ENCODE measurements at places on chromosomes 7 and 10.

DNA sequence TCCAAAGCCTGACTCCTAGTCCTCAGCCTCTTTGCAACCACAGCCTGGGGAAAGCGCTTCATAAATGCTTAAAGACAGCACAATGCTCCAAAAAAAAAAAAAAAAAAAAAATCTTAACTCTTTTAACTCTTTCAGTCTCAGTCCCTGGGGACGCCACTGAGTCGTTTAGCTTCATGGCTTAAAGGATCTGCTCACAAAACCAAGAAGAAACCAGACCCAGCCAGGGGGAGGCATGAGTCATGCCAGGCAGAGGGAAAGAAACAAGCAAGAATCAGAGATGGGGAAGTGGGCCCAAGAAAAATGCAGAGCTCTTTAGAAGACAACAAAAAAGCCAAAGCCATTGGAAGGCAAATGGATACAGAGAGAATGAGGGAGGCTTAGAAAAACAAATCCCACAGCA lies 32.5 kb upstream of the DOCK1 start:
- no peak for DNase-seq

DNA sequence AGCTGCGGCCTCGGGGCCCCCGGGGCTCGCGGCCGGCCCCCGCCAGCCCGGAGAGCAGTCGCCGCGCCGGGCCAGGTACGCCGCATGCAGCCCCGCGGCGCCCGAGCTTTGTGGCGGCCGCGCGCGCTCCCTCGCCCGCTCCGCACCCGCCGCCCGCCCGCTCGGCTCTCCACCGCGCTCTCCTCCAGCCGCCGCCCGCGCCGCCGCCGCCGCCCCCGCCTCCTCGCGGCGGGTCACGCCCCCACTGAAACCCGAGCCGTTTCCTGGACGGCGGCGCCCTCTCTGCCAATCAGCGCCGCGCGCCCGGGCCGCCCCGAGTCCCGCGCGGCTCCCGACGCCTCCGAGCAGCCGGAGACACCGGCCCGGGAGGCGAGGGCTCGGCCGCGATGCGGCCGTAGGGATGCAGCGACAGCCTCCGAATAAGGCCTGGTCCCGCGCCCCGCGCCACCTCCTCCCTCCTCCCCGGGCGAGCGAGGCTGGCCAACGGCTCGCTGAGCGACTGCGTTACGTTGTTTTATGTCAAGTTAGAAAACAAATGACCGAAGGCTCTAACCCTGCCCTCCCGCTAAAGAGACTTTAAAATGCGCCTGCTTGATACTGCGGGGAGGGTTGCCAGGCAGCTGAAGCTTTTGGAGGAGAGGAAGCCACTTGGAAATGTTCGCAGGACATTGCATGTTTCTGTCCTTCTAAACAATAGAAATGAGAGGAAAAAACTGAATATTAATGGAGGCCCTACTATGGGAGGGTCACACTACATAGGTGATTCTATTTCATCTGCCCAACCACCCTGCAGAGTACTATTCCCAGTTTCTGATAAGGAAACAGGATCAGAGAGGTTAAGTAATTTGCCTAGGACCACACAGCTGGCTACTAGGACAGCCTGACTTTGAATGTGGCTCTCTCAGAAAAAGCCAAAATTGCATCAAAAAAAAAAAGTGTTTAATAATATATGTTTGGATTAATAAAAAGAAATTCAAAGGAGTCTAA lies at the start of gene FGFR2:
Gene FGFR2, minus strand, starts transcription at position 182 of the 987 bp plus-strand sequence. CDS start 4,627 bp downstream, outside the sequence.
- no peak for DNase-seq

DNA sequence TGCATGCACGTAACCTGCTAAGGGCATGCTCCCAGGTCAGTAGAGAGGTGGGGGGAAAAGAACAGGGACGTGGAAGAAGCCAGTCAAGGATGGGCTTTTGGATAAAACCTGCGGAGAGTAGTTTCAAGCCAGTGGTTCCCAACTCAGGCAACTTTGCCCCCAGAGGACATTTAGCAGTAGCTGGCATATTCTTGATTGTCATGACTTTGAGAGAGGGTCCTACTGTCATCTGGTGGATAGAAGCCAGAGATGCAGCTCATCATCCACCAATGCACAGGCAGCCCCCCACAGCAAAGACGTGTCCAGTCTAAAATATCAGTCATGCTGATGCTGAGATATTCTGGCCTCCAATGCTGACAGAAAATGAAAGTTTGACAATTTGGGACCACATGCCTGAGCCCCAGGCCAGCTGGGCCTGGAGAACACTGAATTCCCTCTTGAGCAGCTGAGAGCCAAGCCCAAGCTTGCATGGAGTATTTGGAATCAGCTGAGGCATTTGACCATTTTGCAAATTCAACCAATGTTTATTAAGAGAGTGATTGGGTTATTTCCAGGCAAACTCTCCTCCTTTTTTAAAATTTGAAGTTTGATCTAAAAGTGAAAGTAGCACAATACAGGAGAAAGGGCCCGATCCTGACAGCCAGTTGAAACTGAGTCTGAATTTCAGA lies 110.0 kb upstream of the C7orf33 start:
- no peak for DNase-seq

DNA sequence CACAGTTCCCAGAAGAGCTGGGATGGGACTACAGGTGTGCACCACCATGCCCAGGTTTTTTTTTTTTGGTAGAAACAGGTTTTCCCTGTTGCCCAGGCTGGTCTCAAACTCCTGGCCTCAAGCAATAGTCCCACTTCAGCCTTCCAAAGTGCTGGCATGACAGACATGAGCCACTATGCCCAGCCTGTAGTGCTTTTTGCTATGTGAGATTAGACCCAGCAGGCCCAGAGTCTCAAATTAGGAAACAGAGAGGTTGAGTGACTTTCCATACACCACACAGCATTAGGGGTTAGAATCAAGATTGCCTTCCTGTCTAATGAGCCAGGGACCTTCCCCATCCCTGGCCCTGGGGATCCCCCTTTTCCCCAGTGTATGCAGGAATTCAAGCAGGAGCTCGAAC lies 90.8 kb upstream of the KCTD7 start:
- DNase-seq: no peak

GRCh38 chr7:2002561-2003450 lies 229.9 kb downstream of the MAD1L1 start:
- DNase-seq: no peak

DNA sequence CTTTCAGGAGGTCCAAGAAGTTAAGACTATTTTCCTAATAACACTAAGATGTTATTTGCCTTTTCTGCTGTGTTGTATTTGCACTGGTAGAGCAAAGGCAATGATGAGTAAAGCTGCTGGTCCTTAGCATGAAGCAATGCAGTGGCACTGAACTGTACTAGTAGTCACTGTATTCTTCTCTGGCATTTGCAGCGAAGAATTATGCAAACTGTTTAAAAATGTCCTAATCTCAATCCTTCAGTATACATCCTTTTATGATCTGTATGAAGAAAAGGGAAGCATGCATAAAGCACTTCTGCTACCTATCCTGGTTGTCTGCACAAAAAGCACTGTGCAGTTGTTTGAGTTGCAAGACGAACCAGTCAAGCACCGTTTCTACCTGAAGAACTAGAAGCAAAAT lies 20.4 kb downstream of the IGF2BP3 start:
- DNase-seq: peak; percentile 30

- DNase-seq: no peak
Measured at GRCh38 chr10:93071177-93071472, 2.6 kb upstream of the CYP26A1 start.

GRCh38 chr10:104069613-104070012 lies 16.1 kb downstream of the COL17A1 start:
- DNase-seq: no peak

- no peak for DNase-seq
Measured at GRCh38 chr7:3757059-3757458, 456.0 kb downstream of the SDK1 start.

GRCh38 chr10:128263891-128264688 lies 137.9 kb upstream of the MKI67 start:
- DNase-seq: peak; percentile 38

- DNase-seq: no peak
Measured at GRCh38 chr10:31866118-31866670, 62.4 kb downstream of the ARHGAP12 start.

- peak; percentile 66 for DNase-seq
Measured at GRCh38 chr10:20017961-20018360, 201.7 kb downstream of the PLXDC2 start.

- DNase-seq: no peak
Measured at GRCh38 chr10:63653747-63654146, 132.5 kb downstream of the REEP3 start.

DNA sequence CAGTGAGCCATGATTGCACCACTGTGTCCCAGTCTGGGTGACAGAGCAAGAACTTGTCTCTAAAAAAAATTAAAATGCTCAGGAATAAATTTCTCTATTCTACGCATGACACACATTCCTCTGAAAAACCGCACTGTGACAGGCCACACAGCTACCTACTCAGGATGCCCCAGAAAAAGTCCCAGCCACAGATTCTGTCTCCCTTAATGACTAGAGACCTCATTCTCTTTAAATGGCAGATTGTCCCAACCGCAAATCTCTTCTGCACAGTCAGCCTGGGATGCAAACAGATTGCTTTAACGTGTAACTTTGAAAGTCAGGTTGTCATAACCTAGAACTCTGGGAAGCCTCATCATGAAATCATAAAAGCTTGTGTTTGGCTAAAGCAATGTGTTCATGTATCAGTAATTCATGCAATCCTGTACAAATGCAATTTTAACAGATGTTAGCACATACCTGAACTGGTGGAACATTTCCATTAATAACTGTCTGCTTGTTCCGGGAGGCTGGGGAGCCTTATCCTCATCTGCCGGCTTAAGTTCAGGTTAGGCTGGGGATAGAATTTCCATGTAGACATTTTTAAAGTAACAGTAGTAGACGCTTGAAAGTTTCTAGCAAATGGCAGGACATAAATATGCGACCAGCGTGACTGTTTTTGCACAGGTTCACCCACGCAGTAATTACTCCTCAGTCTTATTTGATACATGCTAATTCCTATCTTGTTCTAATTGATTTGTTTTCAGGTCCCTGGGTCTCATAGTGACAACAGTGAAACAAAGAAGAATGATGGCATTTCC lies 26.2 kb upstream of the MSRB2 start:
- no peak for DNase-seq

DNA sequence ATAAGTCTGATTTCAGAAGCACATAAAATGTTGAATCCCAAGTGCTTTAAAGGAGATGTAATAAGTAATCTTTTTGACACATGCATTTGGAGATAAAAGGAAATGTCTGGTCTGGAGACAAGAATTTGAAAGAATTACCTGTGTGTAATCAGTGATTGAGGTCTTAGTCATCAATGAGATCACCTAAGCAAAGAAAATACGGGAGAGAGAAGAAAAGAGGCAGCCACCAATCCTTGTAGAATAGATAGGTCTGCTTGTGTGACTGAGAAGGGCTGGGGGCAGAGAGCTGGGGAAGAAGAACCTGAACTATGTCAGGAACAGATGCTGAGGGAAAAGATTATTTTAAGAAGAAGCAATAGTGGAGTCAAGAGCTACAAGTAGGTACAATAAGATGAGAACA lies 49.3 kb upstream of the ITPRID1 start:
- DNase-seq: no peak

GRCh38 chr7:70749831-70750230 lies 382.1 kb upstream of the GALNT17 start:
- no peak for DNase-seq

- peak; percentile 30 for DNase-seq
Measured at GRCh38 chr10:63013755-63014154, 119.4 kb upstream of the NRBF2 start.

GRCh38 chr7:143042790-143043271 lies 9.3 kb upstream of the OR6V1 start:
- DNase-seq: no peak

DNA sequence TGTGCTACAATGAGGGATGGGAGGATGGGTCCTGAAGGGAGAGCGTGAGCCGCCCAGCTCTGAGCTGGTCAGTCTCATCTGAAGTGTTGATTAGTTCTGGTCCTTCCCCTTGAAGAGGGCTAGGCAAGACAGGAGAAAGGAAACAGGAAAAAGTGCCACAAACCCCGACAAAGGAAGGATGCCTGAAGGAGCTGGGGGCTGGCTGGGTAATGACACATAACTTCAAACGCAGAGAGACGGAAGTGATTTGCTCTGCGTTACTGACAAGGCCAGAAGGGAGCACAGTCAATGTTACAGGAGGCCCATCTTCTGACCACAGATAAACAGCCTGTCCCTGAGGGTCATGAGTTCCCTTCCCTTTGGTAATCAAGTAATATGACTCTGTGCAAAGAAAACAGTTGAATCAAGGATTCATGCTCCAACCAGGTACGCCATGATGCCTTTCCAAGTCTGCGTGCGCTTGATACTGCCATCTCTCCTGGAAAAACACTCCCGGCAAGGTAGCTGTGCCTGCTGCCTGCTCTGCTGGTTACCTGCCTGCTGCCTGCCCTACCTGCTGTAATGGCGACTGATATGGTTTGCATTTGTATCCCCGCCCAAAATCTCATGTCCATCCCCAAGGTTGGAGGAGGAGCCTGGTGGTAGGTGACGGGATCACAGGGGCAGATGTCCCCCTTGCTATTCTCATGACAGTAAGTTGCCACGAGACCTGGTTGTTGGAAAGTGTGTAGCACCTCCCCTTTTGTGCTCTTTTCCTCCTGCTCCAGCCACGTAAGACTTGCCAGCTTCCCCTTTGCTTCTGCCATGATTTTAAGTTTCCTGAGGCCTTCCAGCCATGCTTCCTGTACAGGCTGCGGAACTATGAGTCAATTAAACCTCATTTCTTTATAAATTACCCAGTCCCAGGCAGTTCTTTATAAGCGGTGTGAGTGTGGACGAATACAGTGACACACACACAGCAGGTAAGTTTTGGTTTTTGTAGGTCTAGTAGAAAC lies 57.9 kb downstream of the GRB10 start:
- no peak for DNase-seq

- DNase-seq: peak; percentile 4
Measured at GRCh38 chr7:92057375-92057774, 76.9 kb downstream of the CYP51A1 start.

DNA sequence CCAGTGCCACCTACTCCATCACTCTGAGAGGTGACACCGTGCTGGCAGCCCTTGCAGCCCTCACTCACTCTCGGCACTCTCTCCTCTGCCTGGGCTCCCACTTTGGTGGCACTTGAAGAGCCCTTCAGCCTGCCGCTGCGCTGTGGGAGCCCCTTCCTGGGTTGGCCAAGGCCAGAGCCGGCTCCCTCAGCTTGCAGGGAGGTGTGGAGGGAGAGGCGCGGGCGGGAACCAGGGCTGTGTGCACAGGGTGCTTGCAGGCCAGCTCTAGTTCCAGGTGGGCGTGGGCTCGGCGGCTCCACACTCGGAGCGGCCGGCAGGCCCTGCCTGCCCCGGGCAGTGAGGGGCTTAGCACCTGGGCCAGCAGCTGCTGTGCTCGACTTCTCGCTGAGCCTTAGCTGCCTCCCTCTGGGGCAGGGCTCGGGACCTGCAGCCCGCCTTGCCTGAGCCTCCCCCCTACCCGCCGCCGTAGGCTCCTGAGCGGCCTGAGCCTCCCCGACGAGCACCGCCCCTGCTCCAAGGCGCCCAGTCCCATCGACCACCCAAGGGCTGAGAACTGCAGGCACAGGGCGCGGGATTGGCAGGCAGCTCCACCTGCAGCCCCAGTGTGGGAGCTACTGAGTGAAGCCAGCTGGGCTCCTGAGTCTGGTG lies 48.7 kb upstream of the SLC35G1 start:
- DNase-seq: no peak

GRCh38 chr10:77007834-77008233 lies 629.8 kb downstream of the KCNMA1 start:
- DNase-seq: peak; percentile 53

GRCh38 chr10:10865913-10866312 lies 151.8 kb upstream of the CELF2 start:
- DNase-seq: no peak

- no peak for DNase-seq
Measured at GRCh38 chr7:70208236-70209063, 610.2 kb downstream of the AUTS2 start.

GRCh38 chr7:146116521-146117222 lies at the start of gene CNTNAP2:
CNTNAP2 (plus strand) TSS chr7:146116801; CDS start chr7:146116877, 76 bp downstream.
- DNase-seq: peak; percentile 5

GRCh38 chr7:36486336-36486735 lies 96.7 kb downstream of the ANLN start:
- DNase-seq: no peak

- no peak for DNase-seq
Measured at GRCh38 chr7:110569486-110570205, 521.3 kb upstream of the LRRN3 start.
